Coronary artery (tissue), 2 donors: ENCODE measurements at places on chromosomes 1 and 21.

DNA sequence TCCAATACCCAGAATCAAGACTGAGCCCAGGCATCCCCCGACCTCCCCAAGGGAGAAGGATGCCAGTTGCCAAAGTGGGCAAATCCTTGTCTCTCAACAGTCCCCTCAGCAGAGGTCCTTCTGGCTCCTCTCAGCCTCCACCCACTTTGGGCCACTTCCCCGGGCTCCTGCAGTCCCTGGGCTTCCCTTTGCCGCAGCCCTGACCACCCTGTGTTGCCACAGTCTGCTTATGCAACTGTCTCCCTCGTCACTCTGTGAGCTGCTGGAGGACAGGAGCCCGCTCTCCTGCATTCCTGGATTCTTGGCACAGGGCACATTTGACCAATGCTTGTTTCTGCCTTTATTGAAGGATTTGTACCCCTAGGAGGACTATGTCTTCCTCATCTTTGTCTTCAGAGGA, 2.9 kb upstream of the LRP8 start:
- DNase-seq = peak; percentile 62

DNA sequence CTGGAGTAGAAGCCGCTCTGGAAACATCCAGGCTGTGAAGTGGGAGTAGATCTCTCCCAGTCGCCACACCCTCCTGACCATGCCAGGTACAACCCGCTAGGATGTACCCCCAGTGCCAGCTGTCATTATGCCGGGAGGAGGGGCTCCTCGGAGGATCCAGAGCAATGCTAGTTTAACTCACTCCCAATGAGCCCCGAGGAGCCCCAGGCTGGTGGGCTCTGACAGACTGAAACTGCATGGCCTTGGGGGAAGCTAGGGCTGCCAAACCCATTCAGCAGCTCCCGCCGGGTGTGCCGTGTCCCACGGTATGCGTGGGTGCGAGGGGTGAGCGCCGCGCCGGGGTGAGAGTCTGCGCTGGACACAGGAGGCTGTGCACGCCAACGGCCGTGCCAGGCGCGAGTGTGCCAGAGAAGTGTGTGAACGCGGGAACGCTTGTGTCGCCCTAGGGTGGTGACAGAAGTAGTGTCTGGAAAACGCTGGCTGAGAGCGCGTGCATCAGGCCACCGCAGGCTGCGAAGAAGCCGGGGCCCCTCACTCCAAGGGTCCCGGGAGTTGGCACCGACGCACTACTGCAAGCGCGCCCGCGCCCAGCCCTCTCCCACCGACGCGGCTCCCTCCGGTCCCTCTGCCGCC, 177.1 kb upstream of the EDN2 start:
- no peak for DNase-seq

DNA sequence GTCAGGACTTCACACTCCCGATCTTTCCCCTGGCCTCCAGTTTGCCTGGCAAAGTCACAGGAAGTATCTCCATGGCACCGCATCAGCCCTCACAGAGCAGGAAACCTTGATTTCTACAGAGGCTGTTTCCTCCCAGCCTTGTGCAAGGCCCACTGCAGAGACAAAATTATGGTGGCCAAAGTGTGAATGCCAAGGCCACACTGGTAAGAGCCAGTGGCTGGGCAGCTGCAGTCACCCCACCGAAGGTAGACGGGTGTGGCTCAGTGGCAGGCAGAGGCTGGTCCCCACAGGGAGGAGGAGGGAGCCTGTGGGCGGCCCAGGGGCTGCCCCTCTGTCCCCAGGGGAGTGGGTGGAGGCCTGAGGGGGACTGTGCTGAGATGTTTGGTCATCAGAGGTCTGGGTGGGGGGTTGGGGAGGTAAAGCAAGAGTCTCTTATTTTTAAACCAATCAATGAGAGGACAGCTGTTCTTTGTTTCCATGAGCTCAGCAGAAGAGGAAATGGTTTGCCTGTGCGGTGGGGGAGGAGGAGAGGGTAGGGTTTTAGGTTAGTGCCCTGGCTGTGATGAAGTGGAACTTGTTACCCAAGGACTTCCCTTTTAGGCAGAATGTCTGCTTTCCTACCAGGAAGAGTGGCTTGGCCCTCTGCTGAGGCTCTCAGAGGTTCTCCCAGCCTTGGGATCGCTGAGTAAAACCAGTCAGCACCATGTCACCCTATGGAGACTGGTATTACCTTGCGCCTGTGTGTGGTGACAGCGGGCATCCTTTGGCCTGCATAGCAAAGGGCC, 18.0 kb upstream of the BTG2 start:
- no peak for DNase-seq

- no peak for DNase-seq
Observed at GRCh38 chr1:204616641-204617040, 68.9 kb downstream of the LRRN2 start.

GRCh38 chr1:187310038-187310631, 481.4 kb downstream of the PLA2G4A start:
- no peak for DNase-seq

GRCh38 chr1:204567071-204567470, 50.9 kb downstream of the MDM4 start:
- no peak for DNase-seq

DNA sequence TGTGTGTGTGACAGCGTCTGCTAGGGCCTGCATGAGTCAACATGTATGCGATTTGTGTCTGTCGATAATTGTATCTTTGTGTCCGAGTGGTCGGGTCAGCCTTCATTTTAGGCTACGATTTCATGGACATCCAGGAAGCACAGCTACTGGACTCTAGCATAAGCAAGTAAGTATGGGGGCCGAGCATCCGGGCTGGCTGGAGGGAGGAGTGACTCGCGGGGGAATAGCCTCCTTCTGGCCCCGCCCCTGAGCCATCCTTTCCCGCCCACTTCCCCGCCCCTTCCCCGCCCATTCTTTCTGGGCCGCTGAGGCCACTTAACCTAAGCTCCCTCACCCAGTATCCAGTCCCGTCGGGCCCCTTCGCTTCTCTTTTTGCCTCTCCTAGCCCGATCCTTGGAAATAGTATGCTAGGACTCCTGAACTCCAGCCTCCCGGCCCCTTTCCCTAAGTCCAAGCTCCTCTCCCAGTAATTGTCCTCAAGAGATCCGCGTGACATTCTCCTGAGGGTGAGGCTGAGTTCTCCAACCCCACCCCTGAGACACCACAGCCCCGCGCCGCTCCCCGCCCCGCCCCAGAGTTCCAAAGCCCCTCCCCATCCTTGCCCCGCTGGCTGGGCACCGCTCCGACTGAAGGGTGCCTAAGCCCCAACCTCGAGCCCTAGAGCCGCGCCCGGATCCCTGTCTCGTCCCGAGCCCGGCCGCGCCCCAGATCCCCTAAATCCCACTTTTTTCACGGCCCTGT, 1.2 kb downstream of the MAP3K6 start:
- peak; percentile 95 for DNase-seq
